ENCODE measurements at places on chromosomes 12 and 14.

DNA sequence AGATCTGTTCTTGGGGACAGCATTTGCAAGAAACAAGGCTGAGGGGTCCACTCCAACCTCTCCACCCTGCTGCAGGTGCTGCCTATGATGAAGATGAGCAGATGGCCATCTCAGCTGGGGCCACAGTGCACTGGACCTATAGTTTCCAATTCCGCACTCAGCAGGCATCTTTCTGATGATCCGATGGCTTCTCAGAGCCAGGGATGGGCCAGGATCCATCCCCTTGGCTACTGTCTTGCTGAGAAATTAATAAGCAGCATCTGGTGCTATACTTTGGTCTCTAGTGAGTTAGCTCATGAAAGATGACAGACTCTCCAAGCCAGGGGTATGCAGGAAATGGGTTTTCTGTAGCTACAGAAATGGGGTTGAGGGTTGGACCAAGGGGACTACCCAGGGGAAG lies 18.4 kb upstream of the BDKRB1 start:
- DNase-seq = no peak

DNA sequence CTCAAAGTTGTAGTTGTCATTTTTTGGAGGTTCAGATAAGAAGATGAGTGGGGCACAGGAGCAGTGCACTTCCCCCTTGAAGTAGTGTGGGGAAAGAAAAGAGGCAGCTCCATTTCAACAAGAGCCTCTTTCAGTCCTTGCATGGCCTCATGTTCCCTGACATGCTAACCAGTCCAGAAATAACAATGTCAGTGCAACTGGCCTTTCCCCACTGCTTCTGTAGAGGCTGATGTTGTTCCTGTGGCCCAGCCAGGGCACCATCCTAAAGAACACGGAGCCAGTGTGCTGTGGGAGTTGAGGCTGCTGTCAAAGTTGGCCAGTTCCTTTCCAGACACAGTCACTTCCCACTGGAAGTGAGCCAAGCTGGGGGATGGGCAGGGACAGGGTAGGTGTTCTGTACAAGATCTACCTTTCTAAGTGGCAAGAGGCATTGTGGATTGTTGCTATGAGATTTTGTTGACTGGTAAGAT lies 77.7 kb upstream of the SLC38A2 start:
- DNase-seq = no peak

- no peak for DNase-seq
Observed at GRCh38 chr12:86931714-86932113, 675.5 kb upstream of the MGAT4C start.

- no peak for DNase-seq
Observed at GRCh38 chr12:123468786-123469185, 10.8 kb downstream of the SNRNP35 start.

DNA sequence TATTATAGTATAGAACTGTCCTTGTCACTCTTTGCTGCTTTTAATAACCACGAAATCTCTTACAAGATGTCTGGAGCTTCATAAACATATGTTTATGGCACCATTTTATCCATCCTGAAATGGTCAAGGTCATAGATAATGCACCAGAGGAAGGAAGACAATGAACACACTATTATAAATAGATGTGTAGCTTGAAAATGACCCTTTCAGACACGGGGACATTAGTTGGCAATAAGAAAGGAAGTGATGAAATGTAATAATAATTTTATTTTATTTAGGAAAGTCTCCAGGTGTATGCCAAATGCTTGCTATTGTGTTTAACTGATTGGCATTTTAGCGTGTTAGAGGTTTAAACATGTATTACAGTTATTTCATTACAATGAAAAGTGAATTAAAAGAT lies 36.8 kb upstream of the SLC38A2 start:
- no peak for DNase-seq

- DNase-seq = no peak
Observed at GRCh38 chr12:48782457-48783395, 6.2 kb downstream of the ADCY6 start.

DNA sequence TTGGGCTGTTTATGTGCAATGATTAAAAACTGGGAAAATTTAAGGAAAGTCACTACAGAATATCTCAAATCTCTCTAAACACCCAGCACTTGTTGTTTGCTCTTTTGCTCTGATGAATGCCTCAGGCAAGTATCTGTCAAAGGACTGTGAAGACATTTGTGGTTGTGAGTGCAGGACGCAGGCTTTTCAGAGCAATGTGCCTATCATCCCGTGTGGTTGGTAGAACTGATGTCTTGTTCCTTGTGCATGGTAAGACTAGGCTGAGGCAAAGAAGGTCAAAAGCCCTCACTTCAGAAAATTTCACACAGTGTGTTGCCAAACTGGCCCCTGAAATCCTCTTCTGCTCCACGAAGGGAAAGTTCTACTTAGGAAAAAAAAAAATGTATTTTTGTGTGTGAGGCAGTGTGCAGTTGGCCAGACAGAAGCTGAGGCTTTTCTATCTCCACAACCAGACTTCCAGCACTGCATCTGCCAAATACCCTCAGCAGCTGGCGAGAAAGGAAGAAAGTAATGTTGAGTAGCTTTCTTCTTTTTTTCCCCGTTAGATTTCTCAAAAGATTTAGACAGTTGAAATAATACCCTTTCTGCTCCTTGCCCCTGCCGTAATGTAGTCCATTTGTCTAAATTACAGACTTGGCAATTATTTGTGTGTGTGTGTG lies 1103.1 kb downstream of the VRK1 start:
- no peak for DNase-seq

- peak; percentile 21 for DNase-seq
Observed at GRCh38 chr12:56257491-56258067, 605 bp downstream of the ANKRD52 start.

- no peak for DNase-seq
Observed at GRCh38 chr14:63908667-63909264, 56.0 kb downstream of the SYNE2 start.

GRCh38 chr12:126493366-126494108 lies 1428.3 kb downstream of the AACS start:
- DNase-seq = no peak

- no peak for DNase-seq
Observed at GRCh38 chr14:38994731-38995130, 108.3 kb downstream of the SEC23A start.

GRCh38 chr12:128784030-128784760 lies 39.6 kb downstream of the SLC15A4 start:
- DNase-seq = no peak

DNA sequence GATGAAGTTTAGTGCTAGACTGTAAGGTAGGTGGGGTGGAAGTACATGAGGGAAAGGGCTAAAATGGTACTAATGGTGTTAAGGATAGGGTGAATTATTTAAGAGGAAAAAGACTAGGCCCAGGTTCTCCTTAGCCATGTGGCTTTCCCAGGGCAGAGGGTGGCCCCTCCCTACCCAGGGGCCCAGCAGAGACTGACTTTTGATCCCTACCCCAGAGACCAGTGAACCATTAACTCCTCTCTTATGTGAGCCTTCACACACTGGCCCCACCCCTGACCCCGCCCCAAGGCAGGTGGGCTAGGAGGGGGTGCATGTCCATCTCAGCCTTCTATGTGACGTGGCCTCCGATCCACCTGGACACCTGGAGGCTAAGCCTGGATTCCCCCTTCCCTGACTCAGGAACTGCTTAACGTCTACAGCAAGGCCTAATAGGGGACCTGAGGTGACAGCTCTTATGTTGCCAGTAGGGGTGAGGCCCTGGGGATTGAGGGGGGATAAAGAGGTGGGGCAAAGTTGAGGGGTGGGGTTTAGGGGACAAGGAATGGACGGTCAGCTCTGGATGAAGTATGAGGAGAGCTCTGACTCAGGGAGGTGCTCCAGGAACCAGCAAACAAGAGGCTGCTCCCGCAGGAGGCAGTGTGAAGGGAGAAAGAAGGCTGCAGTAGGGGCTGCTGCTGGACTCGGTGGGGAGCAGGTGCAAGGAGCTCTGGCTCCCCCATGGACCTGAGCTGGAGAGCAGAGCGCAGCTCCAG lies 757 bp downstream of the SLC39A5 start:
- no peak for DNase-seq

DNA sequence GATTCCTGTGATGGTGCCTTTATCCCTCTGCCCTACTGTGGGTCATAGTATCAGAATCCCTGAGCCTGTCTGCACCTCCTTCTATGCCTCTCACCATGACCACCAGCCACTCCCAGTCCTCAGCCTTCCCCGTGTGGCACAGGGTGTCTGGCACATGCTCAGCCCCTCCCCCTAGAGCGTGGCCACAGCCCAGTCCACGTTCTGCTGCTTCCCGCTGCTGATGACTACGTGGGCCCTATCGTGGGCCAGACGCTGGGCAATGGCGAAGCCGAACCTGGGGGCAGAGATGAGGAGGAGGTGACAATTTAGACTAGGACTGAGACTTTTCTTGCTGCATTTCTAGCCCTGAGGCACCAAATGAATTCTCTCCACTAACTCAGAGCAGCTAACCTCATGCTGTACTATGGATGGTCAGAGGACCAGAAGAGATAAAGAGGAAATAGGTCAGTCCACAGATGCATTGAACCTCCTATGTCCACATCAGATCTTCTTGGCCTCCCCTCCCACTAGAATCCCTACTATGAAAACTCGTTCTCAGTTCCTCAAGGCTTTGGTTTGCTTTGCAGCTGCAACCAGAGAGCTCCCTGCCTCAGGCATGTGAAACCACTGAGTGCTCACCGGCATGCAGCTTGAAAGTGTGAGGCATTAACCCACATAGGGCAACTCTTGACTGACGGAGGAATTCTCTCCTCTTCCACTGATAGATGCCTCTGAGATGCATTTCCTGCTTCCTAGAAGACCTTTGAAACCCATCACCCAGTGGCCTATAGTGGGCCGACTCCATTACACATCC lies 126.3 kb upstream of the DHRS4 start:
- DNase-seq = no peak

GRCh38 chr12:121131941-121132341 lies 735 bp upstream of the P2RX7 start:
- DNase-seq = no peak

- no peak for DNase-seq
Observed at GRCh38 chr14:91272341-91273272, 28.1 kb upstream of the GPR68 start.

GRCh38 chr12:6225630-6226001 lies 25.4 kb downstream of the CD9 start:
- DNase-seq = no peak

DNA sequence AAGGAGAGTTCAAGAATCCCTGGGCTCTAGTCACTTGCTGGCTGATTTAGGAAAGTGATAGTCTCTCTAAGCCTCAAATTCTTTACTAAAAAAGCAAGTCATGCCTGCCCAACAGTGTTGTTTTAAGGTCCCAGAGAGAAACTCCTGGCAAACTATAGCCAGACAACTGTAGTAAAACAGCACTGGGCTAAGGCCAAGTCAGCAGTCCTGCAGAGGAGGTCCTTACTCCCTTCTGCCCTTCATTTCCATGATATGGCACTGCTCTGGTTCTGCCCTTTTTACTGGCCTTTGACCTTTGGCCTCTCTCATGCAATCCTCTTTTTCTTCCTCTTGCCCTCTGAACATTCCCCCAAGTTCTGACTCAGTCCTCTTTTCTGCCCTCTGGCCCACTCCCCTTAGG lies 74.9 kb downstream of the VWF start:
- DNase-seq = no peak

Measured in stimulated activated CD4-positive, alpha-beta T cell treated with anti-CD3 and anti-CD28 coated beads, Interleukin-2, amount 100 ng/mL, for 24 hours (primary cell).